ENCODE measurements at places on chromosomes 3 and 15. TPM values are rescaled to one million over a fixed set of nuclear protein-coding genes. Genes with fewer than 3 reads are reported as not detected.

FETUB gene
- not detected for total RNA-seq

ZNF502 gene
- 2.6 TPM for total RNA-seq

PRTG gene
- total RNA-seq = 0.40 TPM

CISH gene
- 0.20 TPM for total RNA-seq

CTXN2 gene
- total RNA-seq = not detected

FBXW12 gene
- total RNA-seq = not detected

KLHL25 gene
- total RNA-seq = 3.9 TPM

SEMA6D gene
- 0.44 TPM for total RNA-seq

FSIP1 gene
- 0.44 TPM for total RNA-seq

KIF23 gene
- total RNA-seq = 11.1 TPM

IQCF5 gene
- total RNA-seq = not detected

TICRR gene
- total RNA-seq = 0.40 TPM

GRCh38 chr3:188687389-188687788 is 484.4 kb upstream of the TPRG1 start:
- DNase-seq = peak; percentile 68

DNA sequence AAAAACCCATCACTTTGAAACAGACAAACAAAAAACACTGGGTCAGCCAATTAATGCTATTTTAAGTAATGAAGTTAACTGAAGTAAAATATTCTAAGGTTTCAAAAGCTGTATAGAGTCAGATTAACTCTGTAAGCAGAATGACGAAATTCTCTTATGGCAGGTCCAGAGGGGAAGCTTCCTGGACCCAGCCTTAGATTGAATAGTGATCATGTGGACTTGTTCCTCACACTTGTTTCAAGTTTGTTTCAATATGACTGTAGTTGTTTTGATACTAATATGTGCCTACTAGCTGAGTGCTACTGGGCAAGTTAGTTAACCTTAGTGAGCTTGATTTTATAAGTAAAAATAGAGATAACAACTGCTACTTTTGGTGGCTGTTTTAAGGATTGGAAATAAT is 32.6 kb downstream of the PLS1 start:
- DNase-seq = no peak

DNA sequence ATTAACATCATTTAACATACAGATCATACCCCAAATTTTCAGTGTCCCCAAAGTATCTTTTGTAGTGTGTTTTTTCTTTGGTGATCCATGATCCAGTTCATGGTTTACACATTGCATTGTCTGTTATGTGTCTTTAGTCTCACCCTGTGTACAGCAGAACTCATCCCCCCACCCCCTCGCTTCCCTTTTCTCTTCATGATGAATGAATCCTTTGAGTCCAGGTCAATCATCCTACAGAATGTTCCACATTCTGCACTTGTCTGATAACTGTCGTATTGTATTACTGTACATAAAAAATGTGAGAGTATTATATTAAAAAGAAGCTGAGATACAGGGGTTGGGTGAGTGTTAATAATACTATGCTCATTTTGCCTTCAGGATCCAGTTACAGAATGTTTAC is 14.6 kb upstream of the NIT2 start:
- DNase-seq = no peak

DNA sequence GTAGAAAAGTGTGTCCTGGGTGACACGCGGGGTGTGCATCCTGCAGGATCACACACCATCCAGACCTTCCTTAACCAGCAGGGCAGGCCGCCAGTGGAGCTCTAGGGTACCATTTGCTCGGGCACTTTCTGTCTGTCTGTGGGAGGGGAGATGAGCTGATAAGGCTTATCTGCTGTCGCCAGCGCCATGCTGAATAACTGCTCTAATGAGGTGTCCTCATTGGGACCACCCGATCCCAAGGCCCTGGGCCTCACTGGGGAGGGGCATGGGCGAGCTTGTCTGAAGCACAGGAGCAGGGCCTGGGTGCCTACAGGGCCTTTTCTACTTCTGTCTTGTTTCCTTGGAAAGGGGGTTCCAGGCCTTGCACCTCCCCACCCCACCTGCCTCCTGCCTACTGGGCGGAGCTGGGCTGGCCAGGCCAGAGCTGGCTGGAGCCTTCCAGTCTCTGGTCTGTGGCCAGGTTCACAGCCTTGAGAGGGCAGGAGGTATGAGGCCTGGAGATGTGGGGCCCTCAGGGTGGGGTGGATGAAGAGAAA is 2.5 kb upstream of the GATA2 start:
- DNase-seq = no peak

DNA sequence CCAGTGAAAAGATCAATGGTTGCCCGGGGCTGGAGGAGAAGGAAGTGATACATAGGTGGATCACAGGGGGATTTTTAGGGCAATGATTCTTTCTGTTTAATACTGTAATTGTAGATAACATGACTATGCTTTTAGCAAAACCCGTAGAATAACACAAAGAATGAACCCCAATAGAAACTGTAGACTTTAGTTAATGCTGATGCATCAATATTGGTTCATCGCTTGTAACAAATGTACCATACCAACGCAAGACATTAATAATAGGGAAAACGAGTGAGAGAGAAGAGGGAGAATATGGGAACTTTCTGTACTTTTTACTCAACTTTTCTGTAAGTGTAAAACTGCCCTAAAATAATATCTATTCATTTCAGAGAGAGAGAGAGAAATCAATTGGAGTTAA is 383.3 kb upstream of the ATP11B start:
- DNase-seq = no peak

DNA sequence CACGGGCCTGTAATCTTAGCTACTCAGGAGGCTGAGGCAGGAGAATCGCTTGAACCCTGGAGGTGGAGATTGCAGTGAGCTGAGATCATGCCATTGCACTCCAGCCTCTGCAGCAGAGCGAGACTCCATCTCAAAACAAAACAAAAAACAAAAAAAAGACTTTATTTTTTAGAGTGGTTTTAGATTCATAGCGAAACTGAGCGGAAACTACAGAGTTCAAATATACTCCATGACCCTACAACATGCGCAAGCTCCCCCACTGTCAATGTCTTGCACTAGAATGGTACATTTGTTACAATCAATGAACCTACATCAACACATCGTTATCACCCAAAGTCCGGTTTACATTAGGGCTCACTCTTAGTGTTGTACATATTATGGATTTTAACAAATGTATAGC is 2.2 kb upstream of the CRTAP start:
- no peak for DNase-seq

- no peak for DNase-seq
Measured at GRCh38 chr15:90400005-90400758, 12.1 kb downstream of the IQGAP1 start.

DNA sequence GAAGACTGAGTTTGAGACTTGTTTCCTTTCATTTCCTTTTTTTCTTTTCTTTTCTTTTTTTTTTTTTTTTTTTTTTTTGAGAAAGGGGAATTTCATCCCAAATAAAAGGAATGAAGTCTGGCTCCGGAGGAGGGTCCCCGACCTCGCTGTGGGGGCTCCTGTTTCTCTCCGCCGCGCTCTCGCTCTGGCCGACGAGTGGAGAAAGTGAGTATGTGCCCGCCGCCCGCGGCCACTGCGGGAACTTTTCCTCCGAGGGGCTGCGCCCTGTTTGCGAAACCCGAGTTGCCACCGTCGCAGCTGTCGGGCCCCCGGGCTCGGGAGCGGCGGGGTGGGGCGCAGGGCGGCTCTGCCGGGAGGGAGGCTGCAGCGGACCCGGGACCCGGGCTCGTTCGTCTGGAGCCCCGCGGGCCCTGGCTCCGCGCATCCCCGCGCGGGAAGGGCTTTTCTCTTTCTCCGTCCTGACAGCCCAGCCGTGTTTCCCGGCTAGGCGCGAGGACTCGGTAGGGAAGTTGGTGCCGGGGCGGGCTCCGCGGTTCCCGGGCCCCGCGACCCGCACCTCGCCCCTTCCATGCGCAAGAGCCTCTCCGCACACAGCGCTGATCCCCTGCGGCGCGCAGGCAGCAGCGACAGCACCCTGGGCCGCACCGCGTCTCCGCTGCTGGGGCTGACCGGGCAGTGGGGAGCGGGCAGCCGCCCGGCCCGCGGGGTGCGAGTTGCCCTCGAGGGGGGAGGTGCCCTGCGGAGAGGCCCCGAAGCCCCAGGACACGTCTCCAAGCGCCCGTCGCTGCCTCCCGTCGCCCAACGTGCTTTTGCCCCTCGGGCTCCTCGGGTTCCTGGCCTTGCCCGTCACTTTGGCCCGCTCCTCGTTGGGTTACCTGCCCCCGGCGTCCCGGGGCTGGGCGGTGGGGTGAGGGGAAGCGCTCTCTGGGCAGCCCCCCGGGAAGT is 1.4 kb downstream of the IGF1R start:
- peak; percentile 44 for DNase-seq

GRCh38 chr15:91508633-91509032 is 344.9 kb upstream of the SLCO3A1 start:
- DNase-seq = no peak

DNA sequence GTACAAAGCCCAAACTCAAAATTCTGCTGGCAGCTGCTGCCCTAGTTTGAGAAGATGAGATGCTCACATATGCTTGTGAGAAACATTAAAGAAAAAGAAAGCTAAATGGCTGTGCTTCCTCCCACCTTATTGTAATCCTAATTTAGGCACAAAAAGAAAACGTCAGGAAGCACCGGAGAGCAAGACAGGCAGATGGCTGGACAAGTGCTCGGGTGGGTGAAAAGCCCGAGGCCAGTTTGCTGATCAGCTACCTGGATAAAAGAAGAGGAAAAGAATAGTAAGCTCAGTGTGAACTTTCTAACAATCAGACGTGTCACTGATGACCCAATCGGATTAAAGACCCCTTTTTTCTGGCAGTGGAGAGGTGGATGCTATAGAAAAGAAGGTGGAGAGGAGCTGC is 368.0 kb upstream of the ATP10A start:
- DNase-seq = no peak

DNA sequence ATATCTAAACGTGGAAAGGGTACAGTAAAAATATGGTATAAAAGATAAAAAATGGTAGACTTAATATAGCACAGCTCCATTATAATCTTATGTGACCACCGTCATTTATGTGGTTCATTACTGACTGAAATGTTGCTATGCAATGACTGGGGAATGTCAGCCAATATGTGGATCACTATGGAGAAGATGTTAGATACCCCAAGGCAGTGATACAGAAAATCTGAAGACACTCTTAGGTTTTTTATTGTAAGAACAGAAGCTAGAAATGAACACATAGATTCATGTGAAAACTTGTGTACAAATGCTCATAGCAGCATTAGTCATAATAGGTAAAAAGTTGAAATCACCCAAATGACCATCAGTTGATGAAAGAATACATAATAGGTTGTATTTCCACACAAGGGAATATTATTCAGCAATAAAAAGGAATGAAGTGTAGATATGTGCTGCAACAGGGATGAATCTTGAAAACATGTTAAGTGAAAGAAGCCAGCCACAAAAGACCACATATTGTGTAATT is 18.4 kb downstream of the MEF2A start:
- DNase-seq = no peak

DNA sequence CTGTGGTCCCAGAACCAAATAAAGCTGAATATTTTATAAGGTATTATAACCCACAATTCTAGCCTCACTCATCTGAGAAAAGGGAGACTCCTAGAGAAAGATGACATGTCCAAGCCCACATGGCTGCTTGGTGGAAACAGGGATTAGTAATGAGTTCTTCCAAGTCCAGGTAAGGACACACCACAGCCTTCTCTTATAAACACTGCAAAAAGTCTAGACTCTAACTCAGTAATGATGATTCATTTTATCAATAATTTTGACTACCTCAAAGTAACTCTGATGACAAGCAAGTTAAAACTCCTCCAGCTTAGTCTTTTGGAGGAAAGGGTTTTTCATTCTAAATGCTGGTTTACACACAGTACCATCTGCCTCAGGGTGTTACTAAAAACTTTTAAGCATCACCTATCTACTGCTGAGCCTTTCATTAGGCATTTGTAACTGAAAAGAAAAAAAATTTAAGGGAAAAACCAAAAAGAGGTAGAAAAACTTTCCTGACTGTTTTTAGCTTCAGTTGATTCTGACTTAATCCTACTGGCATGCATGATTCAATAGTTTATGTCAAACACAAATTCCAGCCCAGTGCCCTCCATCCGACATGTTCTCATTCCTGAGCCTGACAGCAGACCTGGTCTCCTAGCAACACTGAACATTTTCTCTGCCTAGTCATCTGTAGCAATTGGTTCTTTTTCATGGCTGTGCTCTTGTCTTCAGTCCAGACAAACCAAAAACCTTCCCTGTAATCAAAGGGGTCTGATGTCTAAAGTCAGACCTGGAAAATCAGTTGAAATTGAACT is 43.9 kb downstream of the P3H2 start:
- DNase-seq = peak; percentile 95

DNA sequence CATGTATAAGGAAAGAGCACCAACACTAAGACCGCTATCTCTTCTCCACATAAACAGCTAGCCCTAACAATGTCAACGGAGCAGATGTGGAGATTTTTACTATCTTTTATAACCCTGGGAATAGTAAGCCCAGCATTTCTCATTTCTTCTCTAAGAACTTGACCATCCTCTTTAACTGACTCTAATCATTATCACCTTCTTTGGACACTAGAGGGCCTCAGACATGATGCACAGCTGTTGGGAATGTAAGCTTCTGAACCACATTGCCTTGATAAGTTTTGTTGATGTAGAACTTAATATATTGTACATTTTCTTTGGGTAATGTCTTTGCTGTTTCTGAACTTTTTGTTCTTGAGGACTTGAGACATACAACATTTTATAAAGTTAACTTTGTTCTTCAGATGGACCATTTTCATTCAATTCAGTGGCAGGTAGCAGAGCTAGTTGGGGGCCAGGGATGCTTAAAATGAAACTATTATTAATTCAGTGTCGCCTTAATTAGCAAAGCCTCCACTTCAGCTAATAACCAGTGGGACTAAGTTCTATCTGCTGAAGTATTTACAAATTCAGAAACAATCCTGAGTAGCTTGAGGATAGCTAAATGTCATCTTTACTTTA is 9.6 kb upstream of the TAGLN3 start:
- peak; percentile 75 for DNase-seq

GRCh38 chr3:109116031-109116430 is 1.9 kb downstream of the MORC1 start:
- DNase-seq = no peak

DNA sequence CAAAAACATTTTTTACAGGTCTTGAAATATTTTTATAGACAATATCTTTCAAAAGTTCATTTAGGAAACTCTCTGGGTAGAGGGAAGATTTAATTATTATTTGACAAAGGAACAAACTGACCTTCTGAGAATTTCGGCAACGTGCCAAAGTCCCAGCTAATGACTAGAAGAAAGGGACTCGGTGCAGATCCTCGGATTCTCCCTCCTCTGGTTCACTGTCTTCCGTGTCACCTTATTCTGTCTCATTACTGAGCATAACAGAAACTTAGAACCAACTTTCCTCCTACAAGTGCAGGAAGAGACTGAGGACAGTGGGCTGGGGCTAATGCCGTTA is 339.1 kb downstream of the MECOM start:
- DNase-seq = no peak

DNA sequence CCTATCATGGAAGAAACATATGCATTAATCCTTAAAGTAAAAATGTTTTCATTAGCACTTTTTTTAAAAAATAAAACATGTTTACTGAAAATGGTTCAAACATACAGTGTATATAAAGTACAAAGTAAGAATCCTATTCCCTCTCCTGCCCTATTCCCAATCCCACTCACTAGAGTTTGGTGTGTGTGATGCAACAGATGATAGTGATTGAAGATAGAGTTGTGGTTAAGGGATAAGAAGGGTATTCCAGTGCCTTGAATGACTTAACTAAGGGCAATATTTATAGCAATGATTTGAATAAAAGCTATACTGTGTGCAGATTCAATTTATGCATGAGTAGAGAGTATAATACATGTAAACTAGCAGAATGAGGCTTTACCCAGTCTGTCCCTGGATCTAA is 18.1 kb downstream of the ZNF280D start:
- no peak for DNase-seq

- DNase-seq = peak; percentile 27
Measured at GRCh38 chr3:72274493-72275330, 489.8 kb upstream of the PROK2 start.

GRCh38 chr3:17535274-17535673 is 207.2 kb downstream of the TBC1D5 start:
- DNase-seq = no peak
